ENCODE measurements at places on chromosomes 12 and 14.

GRCh38 chr12:52661668-52662067 is 9.7 kb upstream of the KRT2 start:
- DNase-seq = no peak

- DNase-seq = no peak
Measured at GRCh38 chr14:38824706-38825105, 278.3 kb downstream of the SEC23A start.

DNA sequence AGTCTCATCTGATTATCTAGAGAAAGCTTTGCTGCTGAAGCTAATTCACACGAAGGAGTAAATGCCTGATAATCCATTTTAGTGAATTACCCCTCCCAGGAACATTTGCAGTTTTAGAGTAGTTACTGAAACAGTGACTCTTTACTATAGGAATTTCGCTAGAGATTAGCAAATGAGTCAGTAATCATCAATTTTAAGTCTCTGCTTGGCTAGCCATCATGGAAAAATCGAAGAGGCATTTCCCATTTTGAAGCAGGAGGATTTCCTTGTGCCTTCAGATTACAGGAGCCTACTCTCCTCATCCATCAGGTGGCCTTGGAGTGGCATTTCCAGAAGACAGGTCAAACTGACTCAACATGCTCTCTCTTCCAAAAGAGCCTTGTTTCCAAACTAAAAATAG is 154.5 kb downstream of the EGLN3 start:
- no peak for DNase-seq

- DNase-seq = peak; percentile 40
Measured at GRCh38 chr12:32603858-32604257, 75.2 kb upstream of the DNM1L start.

DNA sequence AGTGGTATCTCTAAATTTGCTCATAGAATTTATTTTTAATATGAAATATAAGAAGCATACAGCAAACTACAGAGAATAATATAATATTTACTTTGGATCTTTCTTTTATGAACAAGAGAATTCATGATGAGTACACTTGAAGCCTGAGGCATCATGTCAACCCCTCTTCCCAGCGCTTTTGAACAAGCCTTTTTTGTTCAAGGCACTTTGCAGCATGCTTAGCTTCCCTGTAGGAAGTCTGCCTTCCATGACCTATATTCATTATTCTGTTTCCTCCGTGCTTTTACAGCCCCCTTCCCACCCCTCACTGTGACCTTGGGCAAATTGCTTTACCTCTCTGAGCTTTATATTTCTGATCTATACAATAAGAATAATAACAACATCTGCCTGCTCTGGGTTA is 41.6 kb downstream of the SCN8A start:
- DNase-seq = no peak

GRCh38 chr14:84458881-84459280 is 1071.1 kb upstream of the FLRT2 start:
- no peak for DNase-seq

- no peak for DNase-seq
Measured at GRCh38 chr14:51462706-51463105, 189.0 kb upstream of the FRMD6 start.

DNA sequence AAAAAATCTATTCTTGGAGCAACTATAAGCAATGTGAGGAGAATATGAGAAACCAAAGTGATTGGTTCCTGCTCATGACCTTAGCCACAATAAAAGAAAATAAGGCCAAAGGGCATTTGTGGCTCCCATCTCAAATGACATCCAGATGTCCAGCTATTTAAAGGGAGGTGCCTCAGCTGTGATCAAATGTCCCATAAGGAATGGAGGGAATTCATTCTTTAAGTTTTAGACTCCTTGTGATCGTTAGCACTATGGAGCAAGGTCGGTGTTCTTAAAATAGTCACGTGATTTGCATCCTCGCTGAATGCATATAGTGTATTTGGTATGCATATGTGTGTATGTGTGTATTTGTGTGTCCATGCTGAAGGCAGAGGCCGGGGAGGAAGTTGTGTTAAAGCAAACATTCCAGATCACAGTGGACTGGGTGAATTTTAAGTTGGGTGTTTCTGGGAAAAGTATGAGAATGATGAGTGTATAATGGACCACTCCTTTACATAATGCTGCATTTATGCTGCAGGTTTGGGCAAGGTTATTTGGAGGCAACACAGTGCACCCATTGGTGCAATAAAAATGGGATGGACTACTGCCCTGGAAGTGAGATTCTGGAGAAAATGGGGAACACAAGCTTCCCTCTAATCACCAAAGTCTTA is 5.6 kb upstream of the E2F7 start:
- no peak for DNase-seq

DNA sequence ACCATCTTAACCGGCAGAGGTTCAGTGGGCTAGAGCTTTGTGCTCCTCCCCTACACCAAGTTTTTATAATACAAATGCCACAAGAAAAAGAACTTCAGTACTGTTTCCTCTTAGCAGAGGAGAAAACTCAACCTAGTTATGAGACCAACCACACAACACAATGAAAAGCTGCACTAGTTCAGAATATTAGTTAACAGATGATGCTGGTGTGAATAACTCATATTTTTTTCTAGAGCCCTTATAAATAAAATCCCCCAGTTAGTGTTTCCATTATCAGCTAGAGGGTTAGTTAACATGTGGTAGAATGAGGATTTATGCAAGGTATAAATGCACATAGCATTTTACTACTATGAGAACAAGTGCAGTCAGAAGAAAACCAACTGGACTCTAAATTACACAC is 61.9 kb upstream of the AMN1 start:
- DNase-seq = no peak

Data from KBM-7 (cell line).